ENCODE measurements at places on chromosomes 6 and 20.
A peak's percentile ranks its signal among the peaks of the same experiment; 100 is the strongest.

DNA sequence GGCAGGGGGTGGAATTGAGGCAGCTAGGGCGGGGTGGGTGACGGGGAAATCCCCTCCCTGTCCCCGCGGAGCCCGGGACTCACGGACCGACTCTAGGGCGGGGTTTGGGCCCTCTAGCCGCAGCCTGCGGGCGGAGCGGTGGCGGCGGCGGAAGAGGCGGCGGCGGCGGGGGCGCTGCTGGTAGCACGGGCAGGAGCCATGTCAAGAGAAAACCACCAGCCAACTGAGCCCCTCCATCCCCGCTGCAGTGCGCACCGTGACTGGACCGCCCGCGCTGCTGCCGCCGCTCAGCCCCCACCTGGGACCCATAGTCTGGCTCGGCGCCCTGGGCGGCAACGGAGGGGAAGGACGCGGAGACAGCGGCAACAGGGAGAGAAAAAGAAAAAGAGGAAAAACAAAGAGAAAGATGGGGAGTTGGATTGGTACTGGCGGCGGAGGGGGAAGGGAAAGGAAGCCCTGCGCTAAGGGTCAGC is 1.2 kb upstream of the C6orf62 start:
- peak; percentile 13 for DNase-seq

DNA sequence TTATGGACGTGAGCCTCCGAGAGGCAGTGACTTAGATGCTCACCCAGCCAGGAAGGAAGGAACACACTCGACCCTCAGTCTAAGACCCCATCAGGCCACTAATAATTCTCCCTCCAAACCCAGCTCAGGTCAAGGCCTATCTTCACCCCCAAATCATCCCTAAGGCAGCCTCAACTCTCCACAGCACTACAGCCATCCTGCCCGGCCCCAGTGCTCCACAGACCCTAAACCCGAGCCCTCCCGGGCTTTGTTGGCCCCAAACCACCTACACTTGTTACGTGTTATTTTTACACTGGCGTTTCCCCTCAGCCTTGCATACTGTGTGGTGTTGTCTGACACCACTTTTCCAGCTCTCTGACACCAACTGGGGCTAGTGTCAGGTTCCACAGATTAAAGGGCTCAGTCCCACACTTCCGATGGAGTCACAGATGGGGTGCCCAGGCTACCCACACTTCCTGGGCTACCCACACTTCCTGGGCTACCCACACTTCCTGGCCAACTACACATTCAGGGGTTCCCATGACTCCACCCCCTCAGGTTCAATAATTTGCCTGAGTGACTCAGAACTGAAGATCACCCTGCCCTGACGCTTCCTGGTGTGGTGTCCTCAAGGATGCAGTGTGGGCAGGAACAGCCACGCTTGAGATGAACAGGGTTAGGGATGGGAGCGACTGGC is 25.3 kb downstream of the RBCK1 start:
- DNase-seq: no peak

GRCh38 chr6:143699430-143699825 is 21.7 kb downstream of the PHACTR2 start:
- no peak for DNase-seq

- peak; percentile 59 for DNase-seq
Observed at GRCh38 chr20:44217342-44218092, 6.9 kb upstream of the OSER1 start.

GRCh38 chr20:5393218-5393870 is 76.6 kb upstream of the PROKR2 start:
- no peak for DNase-seq

GRCh38 chr6:111486921-111487320 is 3.9 kb upstream of the REV3L start:
- DNase-seq: no peak

DNA sequence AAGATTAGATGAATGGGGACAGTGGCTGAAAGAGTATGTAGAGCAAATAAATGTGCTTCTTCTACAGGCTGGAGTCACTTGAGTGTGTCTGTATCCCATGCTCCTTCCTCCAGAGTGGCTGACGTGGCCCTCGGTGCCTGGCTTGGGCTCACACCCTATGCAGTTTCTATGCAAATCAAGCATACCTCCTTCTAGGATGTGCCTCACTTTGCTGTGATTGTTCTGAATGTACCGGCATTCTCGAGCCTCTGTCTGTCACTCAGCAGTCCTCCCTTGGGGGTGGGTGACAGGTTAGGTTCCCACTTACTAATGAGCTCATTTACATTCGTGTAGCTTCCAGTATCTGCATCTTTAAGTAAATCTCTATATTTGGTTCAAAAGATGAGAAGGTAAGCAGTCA is 55.1 kb upstream of the HDDC2 start:
- no peak for DNase-seq

DNA sequence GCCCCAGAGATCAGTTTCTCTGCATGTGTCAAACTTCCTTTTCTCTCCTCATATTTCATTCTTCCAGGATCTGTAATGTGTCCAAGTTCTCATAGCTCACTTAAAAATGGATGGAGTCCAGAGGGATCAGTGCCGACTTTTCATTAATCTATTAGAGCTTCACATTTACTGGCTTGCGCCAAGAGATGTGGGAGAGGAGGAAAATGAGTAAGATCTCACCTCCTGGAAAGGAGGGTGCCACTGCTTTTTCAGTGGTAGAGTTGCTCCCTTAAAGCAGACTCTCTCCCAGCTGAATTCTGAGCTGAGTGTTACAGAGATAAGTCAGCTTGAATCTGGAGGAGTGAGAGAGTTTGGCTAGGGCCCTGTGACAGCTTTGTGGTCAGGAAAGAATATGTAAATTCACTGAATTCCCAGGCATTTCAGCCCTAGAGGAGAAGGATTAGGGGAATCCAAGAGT is 175.9 kb downstream of the SOX4 start:
- no peak for DNase-seq

DNA sequence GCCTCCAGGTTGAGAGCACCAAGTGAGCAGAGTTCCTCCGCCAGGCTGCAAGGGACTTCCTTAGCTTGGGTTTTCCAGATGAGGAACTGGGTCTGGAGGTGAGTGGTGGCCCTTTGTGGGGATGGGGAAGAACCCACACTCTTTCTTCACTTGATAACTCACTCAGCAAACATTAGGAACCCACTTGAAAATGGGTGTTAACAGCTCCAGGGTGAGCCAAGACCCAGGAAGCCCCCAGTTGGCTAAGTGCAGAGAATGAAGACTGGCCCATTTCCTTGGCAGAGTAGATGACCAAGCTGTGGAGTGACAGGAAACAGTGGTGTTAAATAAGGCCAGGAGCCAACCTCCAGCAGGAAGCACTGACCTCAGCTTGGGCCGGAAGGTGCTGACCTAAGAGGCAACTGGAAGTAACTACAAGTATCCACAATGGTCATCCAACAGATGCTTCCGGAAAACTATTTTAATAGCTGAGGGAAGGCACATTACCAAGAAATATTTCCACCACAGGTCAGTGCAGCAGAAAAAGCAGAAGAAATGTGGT is 22.7 kb downstream of the MRPL14 start:
- no peak for DNase-seq

DNA sequence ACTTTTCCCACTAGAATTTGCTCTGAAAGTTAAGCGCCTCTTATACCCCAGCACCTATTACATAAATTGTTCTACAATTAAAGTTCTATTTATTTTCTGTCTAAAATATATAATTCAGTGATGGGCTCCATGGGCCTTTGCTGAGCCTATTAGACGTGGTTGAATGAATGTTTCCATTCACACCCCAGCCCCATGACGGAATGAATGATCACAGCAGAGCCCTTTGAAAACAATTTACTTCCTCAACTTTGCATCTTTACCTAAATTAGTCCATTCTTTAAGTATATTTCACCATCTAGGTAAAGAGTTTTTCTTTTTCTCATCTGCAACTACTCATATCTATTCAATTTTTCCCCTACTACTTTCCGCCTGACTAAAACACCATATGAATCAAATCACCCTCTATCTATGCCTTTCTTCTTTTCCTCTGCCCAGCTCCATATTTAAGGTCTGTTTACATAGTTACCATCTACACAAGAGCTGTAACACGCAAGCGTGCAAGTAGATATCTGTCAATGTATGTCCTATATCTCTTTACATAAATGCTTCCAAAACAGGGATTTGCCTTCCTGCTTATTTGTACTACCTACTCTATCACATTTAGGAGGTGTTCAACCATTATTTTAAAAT is 69.7 kb downstream of the ECT2L start:
- DNase-seq: no peak

- no peak for DNase-seq
Observed at GRCh38 chr20:1808101-1808500, 87.1 kb upstream of the SIRPA start.

- DNase-seq: no peak
Observed at GRCh38 chr6:9101920-9102319, 666.6 kb upstream of the SLC35B3 start.

DNA sequence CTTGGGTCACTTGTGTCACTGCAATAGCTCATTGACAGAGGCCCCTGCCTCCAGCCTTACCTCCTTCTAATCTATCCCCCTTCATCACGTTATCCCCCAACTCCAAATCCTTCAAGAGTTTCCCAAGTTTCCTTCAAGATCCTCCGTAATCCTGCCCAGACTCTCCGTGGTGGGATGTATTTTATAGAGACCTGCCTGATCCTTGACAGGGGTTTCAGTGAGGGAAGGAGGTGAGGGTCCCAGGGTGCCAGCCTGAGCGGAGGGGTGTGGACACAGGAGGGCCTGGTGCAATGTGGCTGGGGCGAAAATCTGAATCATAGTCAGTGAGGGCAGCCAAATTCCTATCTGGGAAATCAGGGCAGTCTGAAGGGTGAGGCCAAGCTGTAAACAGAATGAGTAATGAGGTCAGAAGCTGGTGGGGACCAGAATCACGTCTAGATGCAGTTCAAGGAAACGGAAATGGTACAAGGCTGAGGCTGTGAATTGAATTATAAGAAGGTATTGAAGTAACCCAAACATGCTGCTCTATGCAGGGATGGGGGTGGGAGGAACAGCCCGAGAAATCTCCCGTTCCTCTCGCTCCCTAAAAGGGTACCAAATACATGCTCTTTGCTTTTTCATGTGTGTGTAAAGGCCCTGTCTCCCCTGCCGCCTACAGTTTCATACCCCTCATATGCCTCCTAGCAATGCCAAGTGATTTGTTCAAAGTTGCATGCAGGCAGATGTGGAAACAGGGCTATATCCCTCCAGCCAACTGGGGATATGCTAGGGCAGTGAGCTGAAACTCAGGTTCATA is 35.4 kb upstream of the PIM1 start:
- DNase-seq: no peak

- no peak for DNase-seq
Observed at GRCh38 chr6:92820601-92821000, 598.8 kb downstream of the EPHA7 start.

DNA sequence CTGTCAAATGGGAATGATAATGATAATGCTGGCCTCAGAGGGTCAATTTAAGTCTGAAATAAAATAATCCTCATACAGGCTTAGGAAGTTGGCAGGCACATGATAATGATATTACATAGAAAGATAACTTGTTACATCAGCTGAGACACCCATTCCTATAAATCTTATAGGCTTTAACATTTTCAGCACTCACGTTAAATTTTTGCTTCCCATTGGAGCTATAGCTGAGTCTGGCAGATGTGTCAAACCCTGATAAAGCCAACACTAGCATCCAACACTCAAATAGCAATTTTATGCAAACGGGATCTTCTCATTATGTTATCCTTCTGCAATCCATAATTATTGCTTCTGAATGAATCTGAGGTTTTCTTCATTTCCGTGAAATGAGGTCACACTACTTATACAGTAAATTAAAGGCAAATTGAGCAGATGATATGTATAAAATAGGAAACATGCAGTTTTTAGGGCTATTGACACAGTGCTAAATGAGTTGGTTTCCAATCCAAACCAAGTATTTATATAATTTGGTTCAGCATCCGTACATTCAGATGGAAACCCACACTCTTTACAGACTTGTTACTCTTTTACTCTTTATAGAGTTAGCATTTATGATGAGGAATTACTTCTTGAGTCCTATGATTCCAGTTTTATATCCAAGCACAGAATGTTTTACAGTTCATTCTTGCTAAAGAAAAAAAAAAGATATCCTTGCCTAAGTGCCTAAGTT is 481.6 kb downstream of the BTBD3 start:
- DNase-seq: no peak

DNA sequence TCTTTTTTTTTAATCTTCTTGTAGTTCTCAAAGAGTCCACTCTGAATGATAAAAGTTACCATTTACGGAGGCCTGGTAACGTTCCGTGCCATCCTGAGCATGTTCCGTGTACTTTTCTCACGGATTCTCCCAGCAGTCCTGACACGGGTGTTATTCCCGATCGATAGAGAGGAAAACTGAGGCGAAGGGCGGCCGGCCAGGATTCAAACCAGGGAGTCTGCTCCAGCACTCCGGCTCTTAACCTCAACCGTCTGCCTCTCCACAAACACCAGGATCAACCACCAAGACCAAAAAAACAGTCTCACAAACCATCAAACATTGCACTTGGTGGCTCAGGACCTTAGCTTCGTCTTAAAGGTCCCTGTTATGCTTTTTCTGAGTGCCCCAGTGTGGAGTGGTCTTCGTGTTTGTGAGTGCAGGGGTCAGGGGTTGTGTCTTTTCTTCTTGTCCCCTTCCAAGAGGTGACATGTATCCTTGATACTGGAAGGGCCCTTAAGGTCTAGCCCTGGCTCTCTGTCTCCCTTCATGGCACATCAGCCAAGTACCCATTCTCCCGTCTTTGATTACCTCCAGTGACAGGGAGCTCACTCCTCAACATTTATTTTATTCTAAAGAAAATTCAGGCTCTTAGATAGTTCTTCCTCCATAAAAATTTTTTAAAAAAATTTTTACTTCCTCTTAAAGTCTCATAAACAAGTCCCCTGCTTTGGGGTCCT is 35.1 kb downstream of the SRC start:
- DNase-seq: no peak

- DNase-seq: no peak
Observed at GRCh38 chr20:43915211-43916072, 790 bp downstream of the TOX2 start.

- DNase-seq: no peak
Observed at GRCh38 chr6:137471497-137471896, 22.7 kb downstream of the OLIG3 start.

DNA sequence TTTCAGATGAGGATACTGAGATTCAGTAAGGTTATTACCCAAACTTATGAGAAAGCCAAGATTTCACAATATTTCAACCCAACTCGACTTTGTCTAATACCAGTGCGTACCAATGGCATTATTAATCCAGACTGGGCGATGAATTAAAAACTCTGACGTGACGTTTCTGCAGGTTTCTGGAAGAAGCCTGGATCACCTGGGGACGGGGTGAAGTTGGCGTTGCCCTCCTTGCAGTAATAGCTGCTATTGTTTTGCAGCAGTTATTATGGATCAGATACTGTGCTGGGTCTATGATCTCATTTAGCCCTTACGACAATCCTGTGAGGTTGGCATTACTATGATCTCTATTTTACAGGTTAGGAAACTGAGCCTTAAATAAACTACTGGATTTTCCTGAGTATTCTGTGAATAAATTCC is 569 bp upstream of the CDC5L start:
- DNase-seq: no peak

GRCh38 chr20:56511926-56512325 is 12.6 kb upstream of the FAM209A start:
- DNase-seq: no peak

DNA sequence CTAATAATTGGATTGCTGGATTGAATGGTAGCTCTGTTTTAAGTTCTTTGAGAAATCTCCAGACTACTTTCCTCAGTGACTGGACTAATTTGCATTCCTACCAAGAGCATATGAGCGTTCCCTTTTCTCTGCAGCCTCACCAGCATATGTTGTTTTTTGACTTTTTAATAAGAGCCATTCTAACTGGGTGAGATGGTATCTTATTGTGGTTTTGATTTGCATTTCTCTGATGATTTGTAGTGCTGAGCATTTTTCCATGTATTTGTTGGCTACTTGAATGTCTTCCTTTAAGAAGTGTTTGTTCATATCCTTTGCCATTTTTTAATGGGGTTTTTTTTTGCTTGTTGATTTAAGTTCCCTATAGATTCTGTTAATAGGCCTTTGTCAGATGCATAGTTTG is 94.7 kb upstream of the AHI1 start:
- DNase-seq: no peak
